ENCODE measurements at places on chromosomes 1 and 21.

- DNase-seq = no peak
These were observed 228.3 kb upstream of the DEPDC1 start for GRCh38 chr1:68725001-68725752.

DNA sequence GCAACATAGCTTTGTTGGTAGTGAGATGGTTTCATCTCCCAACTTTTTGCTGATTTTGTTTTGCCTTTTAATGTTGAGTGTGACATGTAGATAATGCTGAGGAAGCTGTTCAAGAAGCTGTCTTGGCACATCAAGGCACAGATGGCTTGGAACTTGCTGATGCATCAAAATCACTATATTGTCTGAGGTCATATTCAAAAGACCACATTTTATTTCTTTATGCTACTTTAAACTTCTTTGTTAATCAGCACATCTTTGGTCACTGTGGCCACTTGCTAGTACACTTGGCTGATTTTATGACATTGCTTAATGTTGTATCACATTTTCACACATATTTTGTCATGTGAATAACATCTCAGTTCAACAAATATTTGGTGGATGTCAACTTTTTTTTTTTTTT lies 87.1 kb upstream of the BCL10 start:
- no peak for DNase-seq

- DNase-seq = peak; percentile 2
These were observed 12.6 kb downstream of the NHLH2 start for GRCh38 chr1:115828101-115829022.

DNA sequence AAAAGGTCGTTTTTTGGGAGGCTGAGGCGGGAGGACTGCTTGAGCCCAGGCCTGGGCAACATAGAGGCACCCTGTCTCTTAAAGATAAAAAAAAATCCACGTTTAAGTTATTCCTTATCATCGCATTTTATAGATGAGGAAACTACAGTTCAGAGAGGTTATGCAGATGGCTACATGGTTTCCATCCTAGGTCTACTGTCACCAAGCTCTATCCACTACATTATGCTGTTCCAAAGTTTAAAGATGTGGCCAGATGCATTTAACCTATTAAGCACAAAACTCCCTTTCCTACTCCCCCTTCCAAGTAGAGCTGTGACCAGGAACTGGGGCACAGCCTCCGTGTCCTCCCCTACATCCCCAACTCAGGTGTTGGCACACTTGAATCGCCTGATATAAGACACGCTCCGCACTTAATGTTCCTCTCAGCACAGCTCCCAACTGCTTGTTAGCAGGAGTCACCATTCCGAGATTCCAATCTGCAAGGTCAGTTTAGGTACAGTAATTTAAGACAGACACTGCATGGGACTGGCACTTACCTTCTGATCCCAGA lies 1.3 kb downstream of the TAF5L start:
- DNase-seq = no peak

DNA sequence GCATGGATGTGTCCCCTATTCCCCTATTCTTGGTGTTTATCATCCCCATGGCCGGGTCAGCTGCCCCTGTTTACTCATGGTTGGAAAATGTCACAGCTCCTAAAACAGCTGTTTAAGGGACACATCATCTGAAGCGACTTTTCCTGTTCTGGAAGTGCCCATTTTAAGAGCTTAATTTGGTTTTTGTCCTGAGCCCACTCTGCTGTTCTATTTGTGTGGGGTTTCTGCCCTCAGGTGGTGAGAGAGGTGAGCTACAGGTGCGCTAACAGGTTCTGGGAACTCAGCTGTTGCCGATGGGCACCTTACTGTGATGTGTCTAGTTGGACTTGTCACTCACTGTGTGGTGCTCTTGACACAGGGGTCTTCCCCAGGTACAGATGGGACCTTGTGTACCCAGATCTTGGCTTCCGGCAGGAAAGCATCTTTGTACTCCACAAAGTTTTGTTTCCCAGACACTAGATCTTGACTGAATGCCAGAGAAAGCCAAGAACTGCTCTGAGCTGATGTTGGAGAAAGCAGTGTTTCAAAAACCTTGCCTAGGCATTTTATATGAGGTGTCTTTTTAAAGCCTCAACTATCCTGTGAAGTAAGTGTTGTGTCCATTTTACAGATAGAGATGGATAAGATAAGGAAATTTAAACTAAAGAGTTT lies 59.0 kb upstream of the CD1D start:
- DNase-seq = no peak

DNA sequence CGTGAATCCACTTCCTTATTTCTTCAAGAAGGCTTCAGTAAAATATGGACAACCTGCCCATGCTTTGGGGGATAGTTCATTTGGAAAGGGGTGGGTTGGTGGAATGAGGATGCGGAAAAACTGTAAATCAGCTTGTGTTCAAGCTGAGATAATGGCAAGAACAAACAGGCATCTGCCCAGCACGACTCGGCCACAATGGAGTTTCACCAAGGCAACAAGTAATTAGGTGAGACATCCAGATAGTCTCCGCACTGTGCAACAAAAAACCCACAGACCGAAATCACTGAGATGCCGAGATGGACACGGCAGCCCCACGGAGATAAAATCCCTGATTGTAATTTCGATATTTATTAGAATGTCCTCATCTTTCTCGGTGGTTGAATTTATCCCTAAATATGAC lies 455.2 kb downstream of the AJAP1 start:
- no peak for DNase-seq

DNA sequence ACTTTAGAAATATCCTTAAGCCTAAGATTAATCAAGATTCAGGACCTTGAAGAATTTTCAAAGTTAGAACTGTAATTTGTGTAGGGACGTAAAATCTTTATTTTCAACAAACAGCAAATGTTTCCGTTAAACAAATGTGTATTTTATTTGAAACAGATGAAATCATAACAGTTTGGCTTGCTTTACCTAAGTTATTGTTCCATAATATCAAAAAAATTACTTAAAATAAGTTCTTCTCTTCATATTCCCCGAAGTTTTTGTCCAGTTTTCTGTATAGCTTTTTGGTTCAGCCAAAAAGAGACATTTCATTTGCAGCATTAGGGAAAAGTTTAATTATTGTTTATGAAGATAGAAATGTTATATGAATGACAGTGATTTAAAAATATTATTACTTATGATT lies 100.1 kb downstream of the NFIA start:
- DNase-seq = no peak

GRCh38 chr1:154891452-154891851 lies 21.4 kb upstream of the KCNN3 start:
- no peak for DNase-seq

DNA sequence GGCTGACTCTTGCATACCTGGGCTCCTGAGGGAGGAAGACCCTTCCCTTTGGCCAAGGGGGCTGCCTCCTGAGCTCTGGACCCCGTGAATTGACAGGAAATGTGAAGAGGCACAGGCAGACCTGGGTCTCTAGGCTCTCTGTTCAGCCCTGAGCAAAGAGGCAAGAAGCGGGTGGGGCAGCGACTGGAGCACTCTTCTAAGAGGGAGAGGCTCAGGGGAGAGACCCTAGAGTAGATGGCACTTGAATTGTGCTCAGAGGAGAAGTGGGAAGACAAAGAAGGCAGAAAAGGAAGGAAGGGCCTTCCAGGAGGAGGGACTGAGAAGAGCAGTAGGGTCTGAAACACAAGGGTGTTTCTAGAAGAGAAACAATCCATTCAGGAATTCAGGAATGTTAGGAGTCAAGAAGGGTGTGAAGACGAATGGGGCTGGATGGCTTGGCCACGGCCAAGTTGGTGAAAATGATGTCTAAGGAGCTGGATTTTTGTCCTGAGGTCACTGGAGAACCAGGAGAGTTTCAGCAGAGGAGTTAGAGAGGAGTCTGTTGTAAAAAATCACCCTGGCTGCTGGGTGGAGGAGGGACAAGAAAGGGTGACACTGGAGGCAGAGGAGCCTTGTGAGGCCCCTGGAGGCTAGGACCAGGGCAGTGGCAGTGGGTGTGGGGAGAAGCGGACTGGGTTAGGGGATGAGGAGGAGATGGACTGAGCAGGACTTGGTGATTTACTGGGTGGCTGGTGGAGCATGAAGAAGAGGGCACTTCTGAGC lies 5.3 kb downstream of the TIE1 start:
- DNase-seq = no peak

- no peak for DNase-seq
These were observed 30.6 kb downstream of the MPZL1 start for GRCh38 chr1:167752219-167752985.

GRCh38 chr1:224273641-224274040 lies 56.3 kb downstream of the NVL start:
- peak; percentile 62 for DNase-seq

- no peak for DNase-seq
These were observed 19.5 kb upstream of the PADI1 start for GRCh38 chr1:17185485-17185860.

DNA sequence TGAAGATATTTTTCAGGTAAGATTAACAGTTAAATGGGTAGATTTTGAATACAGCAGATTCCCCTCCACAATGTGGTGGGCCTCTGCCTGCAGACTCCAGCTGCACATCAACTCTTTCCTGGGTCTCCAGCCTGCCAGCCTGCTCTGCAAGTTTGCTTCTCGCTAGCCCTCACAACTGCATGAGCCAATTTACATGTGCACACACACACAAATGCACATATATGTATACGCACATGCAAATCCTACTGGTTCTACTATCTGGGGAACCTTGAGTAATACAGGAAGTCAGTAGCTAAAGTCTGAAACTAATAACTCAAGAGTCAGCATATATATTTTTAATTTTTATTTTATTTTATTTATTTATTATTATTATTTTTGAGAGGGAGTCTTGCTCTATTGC lies 34.8 kb upstream of the QSOX1 start:
- DNase-seq = no peak

- DNase-seq = no peak
These were observed 324.3 kb upstream of the POU3F1 start for GRCh38 chr1:38370716-38371504.

- DNase-seq = no peak
These were observed at the start of gene AGBL4 for GRCh38 chr1:50023292-50024159. TSS of gene AGBL4 (minus strand) at chr1:50023954.

DNA sequence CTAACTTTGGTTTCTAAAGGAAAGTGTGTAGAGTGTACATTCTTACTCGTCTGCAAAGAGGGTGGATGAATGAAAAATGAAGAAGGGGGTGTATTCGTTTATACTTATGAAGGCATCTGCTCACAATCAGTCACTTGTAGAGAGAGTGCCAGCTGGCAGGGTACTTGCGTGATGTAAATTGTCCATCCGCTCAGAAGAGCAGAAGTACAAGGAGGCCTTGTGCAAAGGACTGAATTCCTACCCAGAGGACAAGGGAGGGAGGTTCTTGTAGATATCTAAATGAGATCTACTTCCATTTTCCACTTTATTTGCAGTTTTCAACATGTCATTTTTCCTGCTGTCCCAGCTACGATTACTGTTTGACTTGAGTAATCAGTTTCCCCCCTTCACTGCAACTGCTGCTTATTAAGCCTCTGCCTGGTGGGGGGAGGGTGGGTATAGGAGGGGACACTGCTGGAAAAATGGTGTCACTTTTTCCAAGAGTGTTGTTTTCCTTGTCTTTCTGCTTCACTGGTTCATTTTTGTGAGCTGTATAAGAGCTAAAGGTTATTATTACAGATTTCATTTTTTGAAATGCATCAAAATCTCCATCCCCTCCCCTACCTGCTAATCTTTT lies 67.3 kb downstream of the LAMC1 start:
- no peak for DNase-seq

DNA sequence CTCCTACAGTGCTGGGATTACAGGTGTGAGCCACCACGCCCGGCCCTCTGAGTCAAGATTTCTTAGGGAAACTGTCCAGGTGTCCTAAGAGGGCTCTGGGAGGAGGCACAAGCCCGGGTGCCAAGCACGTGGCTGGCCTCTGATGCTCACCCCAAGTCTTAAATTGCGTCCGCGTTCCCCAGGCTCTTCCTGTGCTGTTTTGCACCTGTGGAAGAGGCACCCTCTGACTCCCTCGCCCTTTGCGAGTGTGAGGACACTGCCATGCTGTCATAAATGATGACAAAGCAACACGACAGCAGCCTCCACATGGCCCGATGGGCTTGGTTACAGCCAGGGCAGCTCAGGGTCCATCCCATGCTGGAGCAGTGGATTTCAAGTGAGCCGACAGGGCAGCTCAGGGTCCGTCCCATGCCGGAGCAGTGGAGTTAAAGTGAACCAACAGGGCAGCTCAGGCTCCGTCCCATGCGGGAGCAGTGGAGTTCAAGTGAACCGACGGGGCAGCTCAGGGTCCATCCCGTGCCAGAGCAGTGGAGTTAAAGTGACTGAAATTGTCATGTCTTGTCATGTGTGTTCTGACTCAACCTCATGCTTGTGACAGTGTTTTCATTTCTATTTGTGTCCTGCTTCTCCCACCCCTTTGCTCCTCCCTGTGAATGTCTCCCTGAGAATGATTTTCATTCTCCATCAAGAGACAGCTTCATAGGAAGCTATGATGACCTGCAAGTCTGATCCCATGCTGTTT lies 33.9 kb downstream of the PCNT start:
- DNase-seq = no peak

- no peak for DNase-seq
These were observed 45.1 kb upstream of the C1orf174 start for GRCh38 chr1:3945222-3945621.

DNA sequence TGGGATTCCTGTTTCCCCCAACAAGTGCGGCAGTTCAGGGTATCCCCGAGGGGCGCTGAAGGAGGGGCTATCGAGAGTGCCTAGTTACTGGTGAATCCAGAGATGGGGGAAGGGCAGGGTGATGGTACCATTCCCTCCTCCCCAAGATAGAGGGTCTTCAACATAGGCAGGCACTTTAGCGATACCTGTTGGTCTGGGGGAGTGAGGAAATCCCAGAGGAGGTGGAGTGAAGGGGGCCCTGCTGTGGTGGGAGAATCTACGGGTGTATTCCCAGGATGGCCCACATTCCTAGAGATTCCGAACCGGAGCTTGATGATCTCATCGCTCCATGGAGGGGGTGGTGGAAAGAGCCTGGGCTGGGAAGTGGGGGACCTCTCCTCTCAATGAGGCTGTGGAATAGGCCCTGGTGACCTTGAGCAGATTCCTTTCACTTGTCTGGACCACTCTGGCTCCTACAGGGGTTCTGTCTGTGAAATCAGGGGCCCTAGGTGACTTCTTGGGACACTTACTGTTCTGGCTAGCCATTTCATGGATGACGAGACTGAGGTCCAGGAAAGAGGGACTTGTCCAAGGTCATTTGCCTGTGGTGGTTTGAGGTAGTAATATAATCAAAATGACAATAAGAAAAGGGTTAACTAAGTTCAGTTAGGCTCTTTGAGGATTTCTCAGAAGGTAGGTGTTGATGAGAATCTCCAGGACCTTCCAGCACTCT lies 52.7 kb upstream of the SYNC start:
- DNase-seq = no peak
